ENCODE measurements at places on chromosomes 13 and 19.

GRCh38 chr19:18796239-18796638, 5.1 kb upstream of the COMP start:
- DNase-seq: no peak

- DNase-seq: no peak
Observed at GRCh38 chr13:28548872-28549271, 53.9 kb upstream of the FLT1 start.

GRCh38 chr13:98279473-98280175, 102.6 kb upstream of the RNF113B start:
- no peak for DNase-seq

DNA sequence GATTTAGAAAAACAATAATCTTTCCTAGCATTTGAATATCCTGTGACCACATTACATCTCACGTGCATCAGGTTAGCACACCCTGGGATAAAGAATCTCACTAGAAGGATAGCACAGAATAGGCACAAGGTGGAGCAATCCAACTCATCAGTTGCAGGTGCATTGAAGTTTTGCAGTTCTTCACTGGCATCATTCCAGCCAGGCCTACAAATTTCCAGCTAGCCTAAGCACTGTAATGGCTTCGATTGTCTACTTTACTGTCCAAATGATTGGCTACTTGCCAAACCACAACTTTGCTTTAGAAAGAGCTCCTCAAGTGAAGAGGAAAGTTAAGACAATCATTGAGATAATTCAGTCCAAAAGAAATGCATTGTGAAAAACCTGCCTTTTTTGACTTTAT, 89.5 kb downstream of the SPRY2 start:
- DNase-seq: no peak

DNA sequence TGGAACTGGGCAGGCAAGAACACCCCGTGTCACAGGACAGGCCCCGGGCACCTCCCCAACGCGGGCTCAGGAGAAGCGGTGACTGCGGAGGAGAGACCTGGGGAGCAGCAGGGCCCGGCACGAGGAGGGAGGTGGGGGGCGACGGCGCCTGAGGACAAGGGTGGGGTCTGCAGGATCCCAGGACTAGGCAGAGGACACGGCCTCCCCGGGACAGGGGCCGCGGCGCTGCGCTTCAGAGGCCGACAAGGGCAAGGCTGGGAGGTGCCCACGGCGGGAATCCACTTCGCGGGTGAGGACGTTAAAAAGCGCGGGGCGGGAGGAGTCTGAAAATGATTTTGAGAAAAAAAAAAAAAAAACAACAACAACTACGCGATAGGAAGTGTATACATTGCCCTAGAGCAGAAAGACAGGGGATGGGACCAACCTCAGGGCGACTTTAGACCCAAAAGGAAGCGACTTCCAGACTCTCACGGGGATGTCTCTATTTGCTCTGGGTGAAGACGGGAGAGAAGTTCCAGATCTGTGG, 44.9 kb downstream of the ZNF611 start:
- peak; percentile 23 for DNase-seq

- no peak for DNase-seq
Observed at GRCh38 chr19:10086591-10087192, 575 bp downstream of the SHFL start.

DNA sequence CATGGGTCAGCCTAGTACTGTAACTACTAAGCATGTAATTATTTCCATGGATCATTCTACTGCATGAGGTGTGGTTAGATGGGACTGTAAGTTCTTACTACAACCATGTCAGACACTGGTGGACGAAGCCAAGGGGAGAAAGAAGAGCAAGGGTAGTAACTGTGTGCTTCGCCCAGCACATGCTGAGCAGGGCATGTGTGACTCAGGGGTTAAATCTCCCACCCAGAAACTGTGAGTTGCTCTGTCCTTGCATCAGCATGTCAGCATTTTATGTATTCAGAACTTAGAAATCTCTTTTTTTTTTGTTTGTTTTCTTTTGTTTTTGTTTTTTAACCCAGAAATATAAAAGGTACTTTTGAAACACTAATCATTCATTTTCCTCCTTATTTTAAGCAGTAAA, 436.6 kb upstream of the KLF12 start:
- no peak for DNase-seq

GRCh38 chr19:57708641-57709361, at the start of gene ZNF154:
TSS of gene ZNF154 (minus strand) at chr19:57709204. CDS start at chr19:57708971, 233 bp downstream.
- DNase-seq: peak; percentile 36

DNA sequence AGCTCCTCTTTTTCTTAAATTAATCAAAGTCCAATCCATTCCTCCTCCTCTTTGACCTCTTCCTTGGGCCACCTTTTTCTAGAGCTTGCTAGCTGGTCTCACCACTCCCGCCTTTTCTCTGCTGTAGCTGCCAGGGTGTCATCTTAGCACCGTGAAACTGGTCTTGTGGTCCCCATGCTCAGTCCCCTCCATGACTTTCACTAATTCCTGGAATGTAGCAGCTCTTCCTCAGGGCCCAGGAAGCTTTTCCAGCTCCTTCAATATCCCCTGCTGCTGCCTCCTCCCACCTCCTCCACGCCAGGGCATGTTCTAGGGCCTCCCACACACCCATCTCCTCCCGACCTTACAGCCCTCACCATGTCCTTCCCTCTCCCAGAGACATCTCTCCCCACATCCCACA, 222.2 kb downstream of the MYO16 start:
- no peak for DNase-seq

DNA sequence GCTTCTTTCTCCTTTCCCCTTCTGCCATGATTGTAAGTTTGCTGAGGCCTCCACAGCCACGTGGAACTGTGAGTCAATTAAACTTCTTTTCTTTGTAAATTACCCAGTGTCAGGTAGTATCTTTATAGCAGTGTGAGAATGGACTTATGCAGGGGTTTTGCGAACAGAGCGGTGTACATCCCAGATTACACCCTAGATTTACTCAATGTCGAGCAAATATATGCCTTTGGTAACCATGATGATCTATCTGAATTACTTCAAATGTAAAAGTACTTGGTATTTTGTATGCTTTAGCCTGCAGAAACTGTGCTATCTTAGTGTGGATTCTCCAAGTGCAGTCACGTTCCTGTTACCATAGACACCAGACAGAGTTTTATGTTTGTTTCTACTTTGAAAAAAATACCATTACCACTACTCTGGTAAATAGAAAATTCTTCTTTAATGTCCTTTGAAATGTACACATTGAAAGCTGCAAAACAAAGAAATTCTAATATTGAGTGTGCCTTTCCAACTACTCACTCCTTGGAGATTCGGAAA, 510.4 kb upstream of the ARGLU1 start:
- no peak for DNase-seq

- no peak for DNase-seq
Observed at GRCh38 chr19:35722897-35723296, 5.1 kb downstream of the KMT2B start.

GRCh38 chr19:50551034-50551714, 17.1 kb downstream of the LRRC4B start:
- no peak for DNase-seq

DNA sequence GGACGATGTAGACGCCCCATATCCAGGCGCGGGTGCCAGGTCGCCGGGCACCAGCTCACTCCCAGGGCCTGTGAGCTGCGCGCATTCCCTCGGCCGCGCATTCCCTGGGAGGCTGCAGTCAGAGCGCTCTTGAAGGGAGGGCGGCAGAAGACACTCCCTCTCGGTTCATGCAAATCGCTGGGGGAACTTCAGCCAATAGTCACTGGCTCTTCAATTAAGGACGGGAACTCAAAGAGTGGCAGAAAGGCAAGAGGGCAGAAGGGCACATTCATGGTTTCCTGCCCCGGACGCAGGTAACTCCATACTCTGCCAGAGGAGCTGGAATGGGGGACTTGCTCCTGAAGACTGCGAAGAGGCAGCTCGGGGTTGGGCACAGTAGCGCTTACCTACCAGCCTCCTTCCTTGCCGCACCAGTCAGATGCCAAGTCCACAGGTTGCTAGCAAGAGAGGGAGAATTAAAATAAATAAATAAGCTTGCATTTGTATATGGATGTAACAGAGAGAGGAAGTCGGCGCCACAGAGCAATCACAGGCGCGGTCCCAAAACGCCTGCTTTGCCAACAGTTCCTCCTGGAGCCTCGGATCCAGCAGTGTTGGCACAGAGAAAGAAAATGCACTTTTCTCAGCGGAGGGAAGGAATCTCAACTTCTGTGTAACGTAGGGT, 459 bp downstream of the PCDH20 start:
- no peak for DNase-seq

DNA sequence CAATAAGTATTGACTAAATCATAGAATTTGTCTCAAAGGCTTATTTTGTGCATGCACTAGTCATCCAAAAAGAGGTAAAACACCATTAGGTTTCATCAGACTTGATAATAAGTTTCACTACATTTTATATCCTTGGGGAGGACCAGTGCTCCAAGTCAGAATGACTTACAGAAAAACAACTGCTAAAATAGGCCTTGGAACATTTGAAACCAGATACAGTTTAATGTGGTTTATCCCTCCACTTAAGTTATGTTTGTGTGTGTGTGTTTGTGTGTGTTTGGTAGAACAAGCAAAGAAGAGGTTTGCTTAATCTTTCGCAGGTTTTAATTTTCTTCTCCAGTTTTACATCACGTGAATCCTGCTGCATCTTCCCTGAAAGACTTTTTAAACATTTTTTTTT, 570.9 kb downstream of the PCDH9 start:
- DNase-seq: no peak
